A172 (cell line): ENCODE measurements at places on chromosomes 3 and 15. TPM values are rescaled to one million over a fixed set of nuclear protein-coding genes. Genes with fewer than 3 reads are reported as not detected.

The TM6SF1 gene
- total RNA-seq: 0.14 TPM in 1 of 2 replicates, not detected in the other

The HOMER2 gene
- total RNA-seq: 26.7 and 34.1 TPM in 2 replicates

DNA sequence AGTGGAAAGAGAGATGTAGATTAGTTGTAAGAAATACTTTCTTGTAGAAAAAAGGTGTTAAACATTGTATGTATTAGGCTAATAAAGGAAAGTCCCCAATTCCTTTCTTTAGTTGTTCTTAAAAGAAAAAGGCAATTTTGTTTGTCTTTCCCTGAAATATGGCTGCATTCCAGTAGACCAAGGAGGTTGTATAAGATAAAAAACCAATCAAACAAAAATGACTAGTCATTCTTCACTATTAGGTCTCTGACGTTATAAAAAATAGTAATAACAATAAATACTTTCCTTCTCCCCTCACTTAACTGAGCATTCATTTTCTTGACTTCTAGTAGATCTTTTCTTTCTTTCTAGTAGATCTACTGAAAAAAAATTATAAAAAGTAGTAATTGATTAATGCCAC lies 8.6 kb upstream of the PPM1L start:
- DNase-seq: no peak

The SH2D7 gene
- not detected in 2 replicates for total RNA-seq

DNA sequence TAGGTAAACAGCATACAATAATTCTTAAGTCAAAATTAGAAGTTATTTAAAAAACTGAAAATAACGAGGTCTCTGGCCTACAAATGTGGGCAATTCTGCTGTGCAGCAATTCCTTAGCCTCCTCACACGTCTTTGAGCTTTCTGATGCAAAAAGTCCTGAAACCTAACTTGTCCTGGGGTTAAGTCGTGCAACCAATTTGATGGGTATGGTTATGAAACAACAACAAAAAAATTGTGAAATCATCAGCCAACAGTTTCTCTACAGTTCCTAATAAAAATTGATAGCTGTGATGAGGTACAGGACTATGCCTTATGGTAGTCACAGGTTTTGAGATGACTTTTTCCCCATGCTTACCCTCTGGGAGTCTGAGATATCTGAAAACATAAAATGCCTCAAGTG lies 6.5 kb upstream of the GLB1 start:
- no peak for DNase-seq
